ENCODE measurements at places on chromosomes 3 and 15.

DNA sequence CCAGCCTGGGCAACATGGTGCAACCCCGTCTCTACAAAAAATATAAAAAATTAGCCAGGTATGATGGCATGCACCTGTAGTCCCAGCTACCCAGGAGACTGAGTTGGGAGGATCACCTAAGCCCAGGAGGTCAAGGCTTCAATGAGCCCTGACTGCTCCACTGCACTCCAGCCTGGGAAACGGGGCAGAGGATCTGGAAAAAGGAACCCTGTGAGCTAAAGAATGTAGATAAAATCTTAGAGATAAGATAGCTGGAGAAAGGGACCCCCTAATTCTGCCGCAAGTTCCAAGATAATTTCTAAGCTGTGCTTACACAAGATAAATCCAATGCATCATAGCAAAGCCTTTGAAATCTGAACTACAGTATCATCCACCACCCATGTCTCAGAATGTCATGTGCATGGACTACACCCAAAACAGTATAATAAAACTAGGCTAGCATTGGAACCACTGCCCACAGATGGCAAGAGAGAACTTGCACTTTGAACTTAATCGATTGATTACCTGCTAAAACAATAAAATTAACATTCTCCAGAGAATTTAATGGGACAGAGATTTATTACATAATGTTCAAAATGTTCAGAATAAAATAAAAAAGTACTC, 99.9 kb downstream of the TRIM42 start:
- DNase-seq: no peak

DNA sequence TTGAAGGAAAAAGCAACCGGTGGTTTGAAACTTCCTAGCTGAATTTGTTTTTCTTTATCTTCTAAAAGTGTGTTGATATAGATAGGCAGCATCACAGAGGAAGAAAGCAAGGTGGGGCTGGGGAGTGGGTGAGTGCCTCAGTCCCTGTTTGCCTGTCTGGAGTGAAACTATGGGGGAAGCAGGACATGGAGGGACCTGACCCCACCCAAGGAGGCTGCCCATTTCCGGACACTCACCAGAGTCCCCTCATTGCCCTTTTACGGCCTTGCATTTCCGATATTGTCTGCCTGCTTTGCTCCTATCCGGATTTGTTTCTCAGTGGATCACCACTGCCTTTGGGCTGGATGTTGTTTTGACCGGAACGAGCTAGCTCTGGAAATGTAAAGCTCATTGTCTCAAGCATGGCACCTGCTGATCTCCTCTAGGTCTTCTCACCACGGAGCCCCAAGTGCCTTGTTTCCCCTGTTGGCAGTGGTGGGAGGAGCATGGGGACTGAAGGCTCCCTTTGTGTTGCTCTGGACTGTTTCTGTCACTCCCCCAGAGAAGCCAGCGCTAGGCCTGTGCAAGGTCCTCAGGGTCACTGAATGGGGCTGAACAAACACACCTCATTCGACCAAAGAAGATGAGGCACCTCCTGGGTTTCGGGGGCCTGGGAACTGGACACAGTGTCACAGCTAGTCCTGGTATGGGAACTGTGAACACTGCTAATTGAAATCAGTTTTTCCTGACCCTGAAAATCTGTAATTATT, 7.0 kb downstream of the CLDN11 start:
- no peak for DNase-seq

DNA sequence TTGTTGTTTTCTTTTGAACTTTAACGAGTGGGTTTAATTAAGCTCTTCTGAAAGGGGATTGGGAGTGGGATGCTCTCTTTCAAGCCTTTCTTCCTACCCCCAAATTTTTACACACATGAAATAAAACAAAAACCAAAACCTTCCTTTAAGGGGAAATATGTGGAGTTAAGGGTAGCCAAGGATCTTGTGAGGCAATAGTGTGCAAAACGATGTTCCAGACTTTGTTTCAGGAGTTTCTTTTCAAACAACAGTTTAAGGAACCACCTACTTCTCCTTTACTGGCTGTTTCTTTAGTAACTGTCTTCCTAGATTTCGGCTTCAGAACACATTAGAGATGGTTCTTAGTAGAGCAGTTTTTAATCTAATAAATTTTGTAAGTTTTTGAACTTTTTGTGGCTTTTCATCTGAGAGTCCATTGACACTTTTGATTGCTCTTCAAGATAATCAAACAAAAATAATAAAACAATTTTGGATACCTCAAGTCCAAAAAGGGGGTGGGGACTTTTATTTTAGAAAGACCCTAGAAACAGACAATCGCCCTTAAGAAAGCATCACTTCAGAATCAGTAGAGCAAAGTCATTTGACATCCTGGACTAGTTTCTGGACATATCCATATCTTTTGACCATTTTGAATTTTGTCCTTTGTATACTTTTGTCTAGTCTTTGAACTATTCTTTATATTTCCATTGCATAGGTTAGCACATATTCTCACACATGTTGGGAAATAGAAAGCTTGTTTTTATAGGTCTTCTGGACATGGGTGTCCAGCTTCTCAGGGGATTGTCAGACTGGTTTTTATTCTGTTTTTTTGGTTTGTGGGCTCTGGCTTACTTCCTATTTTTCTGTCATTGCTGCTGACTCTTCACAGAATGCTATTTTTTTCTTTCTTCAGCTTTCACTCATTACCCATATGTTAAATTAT, 6.0 kb downstream of the DIPK2A start:
- peak; percentile 68 for DNase-seq

DNA sequence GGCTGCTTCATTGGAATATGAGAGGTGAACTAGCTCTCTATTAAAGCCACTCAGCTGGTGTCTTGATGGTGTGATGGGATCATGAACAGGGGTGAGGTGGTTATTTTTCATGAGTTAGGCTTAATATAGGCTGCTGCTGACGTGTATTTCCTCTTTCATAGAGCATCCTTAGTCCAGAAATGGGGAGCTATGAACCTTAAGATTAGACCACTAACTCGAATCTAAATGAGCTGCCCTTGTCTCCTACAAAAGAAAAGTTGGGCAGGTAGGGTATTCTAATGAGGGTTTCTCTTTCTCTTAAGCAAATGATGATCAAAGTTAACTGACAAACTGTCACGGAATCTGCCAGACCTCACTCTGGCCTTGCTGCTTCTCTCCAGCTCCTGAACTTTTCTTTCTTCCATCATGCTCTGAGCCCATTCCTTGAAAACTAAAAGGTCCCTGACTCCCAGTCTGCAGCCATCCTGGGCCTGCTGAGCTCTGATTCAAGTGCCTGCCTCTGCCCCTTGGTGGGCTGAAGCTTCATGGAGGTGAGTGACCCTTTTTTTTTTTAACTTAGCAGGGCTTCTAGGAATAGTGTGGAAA, at the start of gene TRIM69:
TRIM69 (plus strand) TSS at position 348 of the 585 bp plus-strand sequence; CDS start at position 525, 177 bp downstream.
- no peak for DNase-seq

GRCh38 chr15:52112203-52112750, 298 bp downstream of the BCL2L10 start:
- no peak for DNase-seq

GRCh38 chr3:130572769-130573168, 55.8 kb downstream of the COL6A6 start:
- no peak for DNase-seq

- no peak for DNase-seq
Measured at GRCh38 chr3:68088216-68088615, 433.8 kb upstream of the SUCLG2 start.

DNA sequence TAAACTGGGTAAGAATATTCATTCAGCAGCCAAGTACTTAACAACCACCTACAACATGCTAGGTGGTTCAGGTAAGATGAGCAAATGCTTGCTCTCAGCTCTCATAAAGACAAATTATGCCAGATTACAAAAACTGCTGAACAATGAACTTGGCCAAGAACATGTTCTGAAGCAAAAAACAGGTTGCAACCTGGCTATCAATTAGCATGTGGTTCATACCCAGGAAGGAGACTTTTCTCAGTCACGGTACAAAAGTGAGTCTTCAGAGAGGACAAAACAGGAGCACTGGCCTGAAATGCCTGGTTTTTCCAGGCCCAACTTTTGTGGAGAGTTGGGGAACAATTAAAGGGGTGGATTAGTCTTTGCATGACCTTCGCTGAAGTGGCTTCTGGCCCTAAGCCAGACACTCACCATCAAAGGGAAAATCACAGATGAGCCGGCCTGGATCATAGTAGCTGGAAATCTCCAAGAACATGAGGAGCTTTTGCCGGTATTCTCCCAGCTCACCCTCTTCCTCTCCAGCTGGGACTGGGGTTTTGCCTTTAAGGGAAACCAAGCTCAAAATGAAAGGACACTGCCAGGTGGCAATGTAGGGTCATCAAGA, 7.6 kb upstream of the PLA2G4F start:
- DNase-seq: no peak

- no peak for DNase-seq
Measured at GRCh38 chr15:30001602-30002001, 81.2 kb upstream of the GOLGA8J start.

GRCh38 chr3:34152656-34153055, 354.2 kb downstream of the PDCD6IP start:
- DNase-seq: no peak

- DNase-seq: no peak
Measured at GRCh38 chr3:18838758-18839157, 309.6 kb upstream of the KCNH8 start.

DNA sequence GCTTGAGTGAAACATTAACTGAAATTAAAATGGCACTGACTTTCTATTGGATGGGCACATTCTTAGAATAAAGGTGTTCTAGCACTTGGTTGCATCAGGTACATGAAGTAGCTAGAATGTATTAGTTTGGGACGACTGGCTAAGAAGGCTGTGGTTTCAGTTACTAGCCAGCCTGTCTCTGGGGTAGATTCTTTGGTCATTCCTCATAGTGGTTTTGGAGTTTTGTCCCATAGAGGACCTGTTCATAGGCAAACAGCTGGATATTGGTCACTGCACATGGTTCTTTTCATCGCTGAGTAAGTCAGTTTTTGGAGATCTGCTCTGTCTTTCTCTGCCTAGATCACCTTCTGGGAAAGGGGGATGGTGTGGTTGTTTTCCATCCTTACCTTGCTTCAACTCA, 55.3 kb downstream of the ADAMTSL3 start:
- no peak for DNase-seq

DNA sequence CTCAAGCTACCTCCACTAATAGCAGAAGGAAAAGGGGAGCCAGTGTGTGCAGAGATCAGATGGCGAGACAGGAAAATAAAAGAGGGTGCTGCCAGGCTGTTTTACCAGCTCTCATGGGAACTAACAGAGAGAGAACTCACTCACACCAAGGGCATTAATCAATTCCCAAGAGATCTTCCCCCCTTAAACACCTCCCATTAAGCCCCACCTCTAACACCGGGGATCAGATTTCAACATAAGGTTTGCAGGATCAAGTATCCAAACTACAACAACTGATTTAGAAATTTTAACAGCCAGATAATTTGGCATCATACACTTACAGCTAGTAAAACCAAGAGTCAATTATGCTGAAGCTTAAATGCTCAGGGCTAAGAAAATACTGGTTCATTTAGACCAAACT, 18.9 kb downstream of the CD200 start:
- DNase-seq: no peak

- no peak for DNase-seq
Measured at GRCh38 chr3:79329154-79329553, 438.6 kb downstream of the ROBO1 start.

- no peak for DNase-seq
Measured at GRCh38 chr3:123287051-123287961, 85.6 kb downstream of the SEC22A start.

GRCh38 chr3:81871358-81872155, 110.1 kb upstream of the GBE1 start:
- DNase-seq: no peak

- DNase-seq: no peak
Measured at GRCh38 chr3:43073116-43073835, 32.6 kb downstream of the POMGNT2 start.

GRCh38 chr3:46709721-46710120, 7.9 kb downstream of the PRSS50 start:
- no peak for DNase-seq

DNA sequence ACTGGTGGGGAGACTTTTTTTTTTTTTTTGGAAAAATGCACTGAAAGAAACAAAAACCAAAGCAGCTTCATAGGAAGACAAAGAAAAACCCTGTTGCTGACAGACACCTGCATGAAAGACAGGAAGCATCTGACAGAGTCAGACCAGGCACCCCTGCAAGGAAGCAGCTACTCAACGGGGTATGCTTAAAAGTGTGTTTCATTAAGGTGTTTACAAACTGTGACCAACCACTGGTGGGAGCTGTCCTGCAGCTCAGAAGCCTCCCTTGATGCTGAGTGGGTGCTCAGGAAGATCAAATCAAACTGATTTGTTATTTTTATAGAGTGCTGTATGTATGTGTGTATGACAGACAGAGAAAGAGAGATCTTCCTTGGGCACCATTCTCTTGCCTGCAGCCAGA, 34.7 kb upstream of the AGBL1 start:
- no peak for DNase-seq

DNA sequence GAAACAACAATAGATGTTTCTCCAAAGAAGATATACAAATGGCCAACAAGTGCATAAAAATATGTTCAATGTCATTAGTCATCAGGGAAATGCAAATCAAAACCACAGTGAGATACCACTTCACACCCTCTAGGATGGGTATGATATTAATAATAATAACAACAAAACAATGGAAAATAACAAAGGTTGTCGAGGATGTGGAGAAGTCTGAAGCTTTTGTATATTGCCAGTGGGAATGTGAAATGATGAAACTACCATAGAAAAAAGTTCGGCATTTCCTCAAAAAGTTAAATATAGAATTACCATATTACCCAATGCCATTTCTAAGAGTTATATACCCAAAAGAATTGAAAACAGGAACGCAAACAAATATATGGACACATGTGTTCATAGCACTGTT, 10.8 kb downstream of the BHLHE40 start:
- no peak for DNase-seq

GRCh38 chr15:75197062-75197630, 4.5 kb upstream of the C15orf39 start:
- no peak for DNase-seq

- no peak for DNase-seq
Measured at GRCh38 chr3:169634618-169635236, 28.8 kb downstream of the MECOM start.

DNA sequence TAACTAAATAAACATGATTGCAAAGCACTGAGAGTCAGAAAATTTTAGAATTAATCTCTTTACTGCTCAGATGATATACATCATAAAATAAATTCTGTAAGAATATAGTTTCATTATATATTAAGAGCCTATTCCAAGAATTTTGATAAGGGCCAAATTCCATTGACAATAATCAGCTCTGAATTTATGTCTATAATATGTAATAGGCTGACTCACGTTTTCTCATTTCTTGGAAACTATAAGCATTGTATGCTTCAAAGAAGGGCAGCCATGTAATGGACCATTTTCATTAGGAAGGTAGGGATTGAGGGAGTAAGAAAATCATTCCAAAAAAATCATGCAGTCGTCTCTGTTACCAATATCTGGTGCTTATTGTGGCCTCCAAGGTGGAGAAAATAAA, 315.9 kb downstream of the ZIC4 start:
- DNase-seq: no peak

GRCh38 chr15:93150910-93151881, 62.2 kb upstream of the RGMA start:
- DNase-seq: no peak

DNA sequence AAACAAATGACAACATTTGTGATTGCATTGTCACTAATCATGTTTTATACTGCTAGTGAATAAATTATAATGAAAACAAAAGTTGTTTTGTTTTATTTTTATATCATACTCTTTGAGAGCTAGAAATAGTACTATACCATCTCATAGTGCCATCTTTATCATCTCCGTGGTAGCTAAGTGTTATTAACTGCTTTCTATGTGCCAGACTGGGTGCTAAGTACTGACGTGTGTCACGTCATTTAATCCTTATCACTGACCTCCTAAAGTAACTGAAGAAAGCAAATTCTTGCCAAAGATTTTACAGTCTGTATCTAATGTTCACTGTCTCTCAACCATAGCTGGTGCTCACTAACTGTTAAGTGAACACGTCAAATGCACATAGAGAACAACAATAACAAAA, 99.5 kb upstream of the CNTN3 start:
- no peak for DNase-seq

Measured in hematopoietic multipotent progenitor cell treated with erythropoietin and hydrocortisone succinate and interleukin-3 and kit ligand, for 17 days (in vitro differentiated cells).